NCI-H69 (cell line): ENCODE measurements at places on chromosomes 12 and 14.

- peak; percentile 23 for DNase-seq
These were observed 11.2 kb downstream of the RHOF start for GRCh38 chr12:121781998-121782979.

GRCh38 chr12:1047898-1048660 is 57.1 kb downstream of the ERC1 start:
- DNase-seq, result peak; percentile 85

- no peak for DNase-seq
These were observed 12.8 kb upstream of the PLEKHG3 start for GRCh38 chr14:64691376-64691775.

GRCh38 chr12:132171968-132172521 is 27.8 kb downstream of the NOC4L start:
- no peak for DNase-seq

DNA sequence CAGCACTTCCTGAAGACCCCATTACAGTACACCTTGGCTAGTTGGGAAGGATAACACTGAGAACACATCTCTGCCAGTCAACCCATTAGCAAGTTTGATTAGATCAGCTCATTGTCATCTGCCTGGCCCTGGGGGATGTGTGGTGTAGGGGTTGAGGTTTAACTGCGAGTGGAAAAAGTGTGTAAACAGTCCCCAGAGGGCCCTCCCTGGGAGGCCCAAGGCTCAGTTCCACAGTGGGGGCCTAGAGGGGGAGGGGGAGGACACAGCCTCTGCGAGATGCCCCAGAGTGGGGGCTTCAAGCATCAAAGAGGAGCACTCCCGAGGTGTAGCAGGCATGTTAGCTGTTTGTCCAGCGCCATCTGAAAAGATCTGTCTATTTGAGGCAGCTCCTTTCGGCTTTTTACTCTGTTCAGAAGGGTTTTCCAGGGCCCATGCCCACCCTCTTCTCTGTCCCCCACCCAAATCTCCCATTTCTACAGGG is 344 bp downstream of the LPAR5 start:
- no peak for DNase-seq

- DNase-seq, result no peak
These were observed 9.8 kb downstream of the BEGAIN start for GRCh38 chr14:100577321-100577985.

DNA sequence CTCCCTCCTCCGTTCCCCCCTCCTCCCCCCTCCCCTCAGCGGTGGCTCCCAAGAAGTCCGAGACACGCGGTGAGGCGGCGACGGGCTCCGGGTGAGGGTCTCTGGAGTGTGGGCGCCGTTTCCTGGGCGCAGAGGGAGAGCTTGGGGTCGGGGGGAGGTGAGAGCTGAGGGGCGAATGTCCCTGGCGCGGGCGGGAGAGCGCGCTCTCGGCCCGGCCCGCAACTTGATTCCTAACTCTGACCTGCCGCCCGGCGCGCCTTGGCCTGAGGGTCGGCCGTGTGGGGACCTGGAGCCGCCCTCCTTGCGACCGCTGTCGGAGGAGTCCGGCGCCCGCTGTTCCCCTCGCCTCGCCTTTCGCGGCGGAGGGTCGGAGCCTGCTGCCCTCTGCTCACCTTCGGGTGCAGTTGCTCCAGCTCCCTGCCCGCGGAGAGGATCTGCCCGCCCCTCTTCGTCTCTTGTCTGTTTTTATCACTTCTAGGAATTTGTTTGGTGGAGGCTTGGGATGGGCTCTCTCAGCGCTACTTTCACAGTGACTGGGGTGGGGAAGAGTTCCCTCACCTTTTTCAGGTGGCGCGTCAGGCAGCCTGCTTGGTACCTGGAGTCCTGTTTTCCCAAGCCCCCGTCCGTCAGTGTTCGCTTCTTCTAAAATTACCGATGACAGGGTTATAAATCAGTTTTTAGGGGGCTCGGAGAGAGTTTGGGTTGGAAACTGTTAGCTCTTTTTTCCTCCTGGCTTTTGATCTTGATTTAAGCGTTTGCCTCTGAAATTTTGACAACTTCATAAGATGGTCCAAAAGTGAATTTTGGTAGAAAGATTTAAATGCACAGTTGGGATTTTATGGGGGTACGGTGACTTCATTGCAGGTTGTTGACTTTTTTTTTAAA is 495 bp downstream of the ADIPOR2 start:
- DNase-seq, result peak; percentile 82

- no peak for DNase-seq
These were observed 227.3 kb downstream of the DPF3 start for GRCh38 chr14:72666610-72667009.

GRCh38 chr12:92504594-92504981 is 198.2 kb upstream of the PLEKHG7 start:
- DNase-seq, result peak; percentile 47

GRCh38 chr14:84006643-84007155 is 1523.2 kb upstream of the FLRT2 start:
- DNase-seq, result peak; percentile 99

DNA sequence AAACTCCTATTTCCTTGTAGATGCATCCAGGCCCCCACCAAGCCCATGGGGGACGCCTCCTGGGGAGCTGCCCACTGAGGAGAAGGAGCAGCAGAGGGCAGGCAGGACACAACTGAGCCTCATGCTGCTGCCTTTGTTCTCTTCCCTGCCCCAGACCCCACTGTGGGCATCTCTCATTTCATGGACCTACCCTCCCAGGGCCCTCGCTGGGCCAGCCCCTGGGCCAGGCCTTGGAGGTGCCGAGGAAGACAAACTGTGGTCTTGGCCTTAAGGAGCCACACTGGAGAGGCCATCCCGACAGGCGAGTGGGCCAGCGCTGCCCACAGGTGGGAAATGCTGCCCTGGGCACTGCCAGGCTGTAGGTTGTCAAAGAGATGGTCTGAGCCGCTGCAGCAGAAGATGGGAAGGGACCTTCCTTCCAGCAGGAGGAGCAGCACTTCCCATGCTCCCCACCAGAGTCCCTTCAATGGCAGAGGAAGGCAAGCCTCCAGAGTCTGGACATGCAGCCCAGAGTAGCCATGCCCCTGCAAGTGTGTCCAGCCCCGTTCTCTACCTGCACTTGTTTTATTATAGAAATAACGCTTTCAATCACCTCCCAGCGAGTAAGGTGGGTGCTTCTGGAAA is 147.4 kb downstream of the BCL11B start:
- no peak for DNase-seq

DNA sequence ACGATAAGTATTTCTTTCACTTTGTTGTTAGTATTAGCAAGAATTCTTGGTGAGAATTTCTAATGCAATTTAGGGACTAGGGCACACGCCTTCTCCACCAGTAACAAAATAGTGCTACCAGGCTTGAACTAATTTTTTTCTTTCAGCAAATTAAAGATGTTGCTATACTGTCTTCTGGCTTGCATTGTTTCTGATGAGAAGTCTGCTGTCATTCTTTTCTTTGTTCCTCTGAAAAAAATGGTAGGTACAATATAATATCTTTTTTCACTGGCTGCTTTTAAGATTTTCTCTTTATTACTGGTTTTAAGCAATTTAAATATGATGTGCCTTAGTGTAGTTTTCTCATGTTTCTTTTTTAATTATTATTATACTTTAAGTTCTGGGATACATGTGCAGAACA is 171.2 kb downstream of the PCNX1 start:
- DNase-seq, result no peak

DNA sequence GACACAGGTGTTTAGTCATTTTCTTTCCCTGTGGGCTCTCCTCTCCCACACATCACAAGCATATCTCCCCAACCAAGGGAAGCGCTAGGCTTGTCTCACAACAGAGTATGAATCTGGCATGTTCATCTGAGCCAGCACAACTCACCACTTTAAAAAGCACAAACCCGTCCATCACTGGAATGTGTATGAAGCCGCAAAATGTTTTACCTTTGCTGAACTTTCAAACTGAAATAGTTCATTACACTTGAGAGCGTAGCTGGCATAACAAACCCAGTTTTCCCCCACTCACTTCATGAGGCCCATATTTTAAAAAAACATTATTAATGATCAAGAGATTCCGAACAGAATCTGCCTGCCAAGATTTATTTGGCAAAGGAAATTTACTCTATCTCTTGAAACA is 15.8 kb downstream of the NID2 start:
- no peak for DNase-seq

DNA sequence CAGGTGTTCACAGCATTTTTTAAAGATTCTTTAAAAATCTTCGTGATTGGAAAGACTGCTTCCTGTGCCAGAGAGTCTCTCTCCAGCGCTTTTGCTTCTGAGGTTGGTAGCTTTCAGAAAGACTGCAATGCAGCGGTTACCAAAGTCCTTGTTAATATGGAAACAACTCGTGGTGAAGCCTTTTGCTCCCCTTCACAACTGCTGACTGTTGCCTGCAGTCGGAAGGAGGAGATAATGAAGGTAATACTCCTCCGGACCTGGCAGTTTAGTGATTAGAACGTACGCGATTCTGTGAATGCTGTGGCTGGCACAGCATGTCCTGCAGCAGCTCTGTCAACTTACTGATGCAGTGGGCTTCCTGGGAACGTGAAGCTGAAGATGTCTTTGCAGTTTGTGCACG is 50.9 kb downstream of the TRAF3 start:
- DNase-seq, result peak; percentile 80

DNA sequence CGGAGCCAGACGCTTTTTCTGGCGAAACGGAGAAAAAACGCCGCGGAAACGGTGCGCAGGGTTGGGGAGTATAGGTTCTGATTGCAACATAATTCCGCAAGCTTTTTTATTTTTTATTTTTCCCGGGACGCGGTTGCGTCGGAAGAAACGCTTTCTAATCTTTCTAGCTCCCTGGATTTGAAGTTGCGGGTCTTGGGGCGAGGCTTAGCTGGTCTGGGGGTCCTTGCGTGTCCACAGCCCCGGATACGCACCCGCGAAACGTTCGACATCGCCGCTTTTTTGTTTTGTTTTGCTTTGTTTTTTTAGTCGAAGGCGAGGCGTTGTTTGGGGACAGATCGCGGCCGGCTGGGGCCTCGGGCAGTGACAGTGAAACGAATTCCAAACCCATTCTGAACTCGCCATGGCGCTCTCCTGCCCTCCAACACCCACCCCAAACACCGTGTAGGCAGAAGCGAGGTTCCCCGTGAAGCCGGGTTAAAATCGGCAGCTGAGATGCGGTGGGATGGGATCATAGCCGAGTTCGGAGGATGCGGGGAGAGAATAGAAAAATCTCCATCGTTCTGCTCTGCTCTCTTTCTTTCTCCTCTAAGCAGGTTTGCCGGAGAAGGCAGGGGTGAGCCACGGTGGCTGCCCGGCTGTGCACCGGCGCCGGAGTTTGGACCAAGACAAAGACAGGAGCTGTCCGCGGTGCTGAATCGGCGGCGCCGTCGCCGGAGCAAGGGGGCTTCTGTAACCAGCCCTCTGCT is 8.1 kb upstream of the LHX5 start:
- peak; percentile 11 for DNase-seq

DNA sequence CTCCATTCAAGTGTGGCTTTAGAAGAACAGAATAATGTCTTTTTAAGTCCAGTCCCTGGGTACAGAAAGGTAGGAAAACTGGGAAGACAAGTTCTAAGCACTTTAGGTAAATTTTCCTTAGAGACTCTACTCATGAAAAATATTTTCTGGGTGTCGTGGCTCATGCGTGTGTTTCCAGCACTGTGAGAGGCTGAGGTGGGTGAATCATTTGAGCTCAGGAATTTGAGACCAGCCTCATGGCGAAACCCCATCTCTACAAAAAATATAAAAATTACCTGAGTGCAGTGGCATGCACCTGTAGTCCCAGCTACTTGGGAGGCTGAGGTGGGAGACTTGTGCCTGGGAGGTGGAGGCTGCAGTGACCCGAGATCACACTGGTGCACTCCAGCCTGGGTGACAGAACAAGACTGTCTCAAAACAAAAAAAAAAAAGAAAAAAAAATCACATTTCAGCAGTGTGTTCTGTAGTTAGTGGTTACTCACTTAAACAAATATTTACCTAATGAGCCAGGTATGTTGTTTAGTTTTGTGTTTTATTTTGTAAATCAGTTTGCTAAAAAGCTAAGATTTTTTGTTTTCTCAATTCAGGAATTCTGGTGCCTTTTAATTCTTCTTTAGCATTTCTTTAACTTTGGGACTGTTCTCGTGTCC is 52.3 kb upstream of the RD3L start:
- no peak for DNase-seq

DNA sequence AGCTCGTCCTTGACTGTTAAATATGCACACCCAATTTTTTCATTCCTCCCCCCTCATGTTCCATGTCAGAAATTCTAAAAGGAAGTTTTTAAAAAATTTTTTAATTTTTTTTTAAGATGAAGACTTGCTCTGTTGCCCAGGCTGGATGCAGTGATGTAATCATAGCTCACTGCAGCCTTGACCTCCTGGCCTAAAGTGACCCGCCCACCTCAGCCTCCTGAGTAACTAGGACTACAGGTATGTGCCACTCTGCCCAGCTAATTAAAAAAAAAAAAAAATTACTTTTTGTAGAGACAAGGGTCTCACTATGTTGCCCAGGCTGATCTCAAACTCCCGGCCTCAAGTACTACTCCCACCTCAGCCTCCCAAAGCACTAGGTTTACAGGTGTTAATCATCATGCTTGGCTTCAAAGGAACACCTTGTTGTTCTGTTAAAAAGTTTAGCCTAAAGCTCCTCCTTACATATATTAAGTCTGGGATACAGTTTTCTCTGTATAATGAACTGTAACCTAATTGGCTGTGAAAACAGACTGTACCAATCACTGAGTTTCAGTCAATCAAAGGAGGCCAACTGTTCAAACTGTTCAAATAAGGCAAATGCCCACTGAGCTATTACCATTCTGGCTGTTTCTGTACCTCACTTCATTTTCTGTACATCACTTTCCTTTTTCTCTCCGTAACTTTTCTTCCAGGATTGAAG is 17.8 kb downstream of the SDR9C7 start:
- no peak for DNase-seq

DNA sequence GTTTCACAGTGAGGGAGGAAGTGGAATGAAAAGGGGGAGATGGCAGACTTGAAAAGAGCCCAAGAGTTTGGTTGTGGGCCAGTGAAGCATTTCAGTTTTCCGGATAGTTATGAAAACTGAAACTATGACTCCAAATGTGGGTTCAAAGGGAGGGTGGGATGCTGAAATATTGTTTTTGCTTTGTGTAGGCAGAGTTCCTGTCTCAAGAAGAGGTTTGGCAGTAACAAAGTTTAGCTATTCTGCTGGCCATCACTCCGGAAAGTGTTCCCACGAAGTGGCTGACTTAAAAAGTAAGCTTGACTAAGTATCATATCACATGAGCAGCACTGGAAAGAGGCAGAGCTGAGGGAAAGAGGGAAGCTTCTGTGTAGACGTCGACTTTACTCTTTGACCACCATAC is 85.2 kb downstream of the CAND1 start:
- DNase-seq, result no peak

DNA sequence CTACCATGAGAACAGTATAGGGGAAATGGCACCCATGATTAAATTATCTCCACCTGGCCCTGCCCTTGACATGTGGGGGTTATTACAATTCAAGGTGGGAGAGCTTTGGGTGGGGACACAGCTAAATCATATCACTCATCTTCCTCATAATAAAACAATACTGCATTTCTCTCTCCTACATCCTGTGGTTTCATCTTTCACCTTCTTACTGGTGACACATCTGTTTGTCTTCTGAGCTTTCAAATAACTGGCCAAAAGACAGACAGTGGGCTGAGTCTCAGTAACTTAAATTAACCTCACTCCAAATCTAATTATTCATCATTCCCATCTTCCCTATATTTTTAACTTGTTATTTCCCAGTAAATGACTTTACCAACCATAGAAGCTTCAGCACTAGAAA is 729.7 kb upstream of the USP15 start:
- DNase-seq, result no peak

- no peak for DNase-seq
These were observed at the start of gene SYT10 for GRCh38 chr12:33439587-33440011. Gene SYT10 (minus strand): TSS chr12:33439819. CDS start chr12:33439522, 297 bp downstream.
